ENCODE measurements at places on chromosomes 6 and 20.

DNA sequence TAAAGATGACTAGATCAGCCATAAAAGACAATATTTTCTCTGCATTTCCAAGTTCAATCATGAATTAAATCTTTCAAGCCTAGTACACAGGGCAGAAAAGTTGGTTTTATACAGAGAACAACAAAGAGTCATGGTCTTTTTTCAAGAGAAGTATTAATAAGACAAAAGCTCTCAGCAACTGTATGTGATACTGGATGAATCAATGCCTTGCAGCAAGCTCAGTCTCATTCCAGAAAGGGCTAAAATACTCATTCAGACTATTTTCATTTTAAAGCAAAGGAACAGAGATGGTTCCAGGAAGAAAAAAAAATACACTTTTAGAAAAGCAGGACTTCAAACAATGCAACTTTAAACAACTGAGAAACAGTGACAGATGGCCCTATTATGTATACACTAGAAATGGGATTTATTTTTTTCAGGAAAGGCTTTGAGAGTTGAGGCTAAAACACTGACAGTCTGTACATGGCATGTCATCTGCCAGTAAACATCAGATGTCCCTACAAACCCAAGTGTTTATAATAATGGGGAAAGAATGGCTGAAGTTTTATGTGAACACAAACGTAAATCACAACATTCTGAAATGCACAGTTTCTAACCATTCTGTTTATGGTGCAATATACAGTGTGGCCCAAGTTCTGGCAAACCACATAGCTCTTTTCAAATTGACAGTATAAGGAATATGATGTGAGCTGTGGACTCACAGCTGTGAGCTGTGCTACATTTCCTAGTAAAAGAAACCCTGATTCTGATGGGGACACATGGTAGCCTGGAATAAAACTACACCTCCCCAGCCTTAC is 114.3 kb upstream of the DST start:
- no peak for DNase-seq

DNA sequence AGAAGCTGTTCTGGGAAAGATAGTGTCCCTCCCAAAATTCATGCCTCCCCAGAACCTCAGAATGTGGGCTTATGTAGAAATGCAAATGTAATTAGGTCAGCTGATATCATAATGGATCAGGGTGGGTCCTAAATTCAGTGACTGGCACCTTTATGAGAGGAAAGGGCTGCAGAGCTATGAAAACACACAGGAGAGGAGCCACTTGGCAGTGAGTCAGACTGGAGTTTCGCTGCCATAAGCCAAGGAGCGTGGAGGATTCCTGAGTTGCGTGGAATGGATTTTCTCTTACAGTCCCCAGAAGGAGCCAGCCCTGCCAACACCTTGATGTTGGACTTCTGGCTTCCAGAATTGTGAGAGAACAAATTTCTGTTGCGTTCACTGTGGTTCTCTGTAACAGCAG is 249.8 kb upstream of the PMEPA1 start:
- no peak for DNase-seq

DNA sequence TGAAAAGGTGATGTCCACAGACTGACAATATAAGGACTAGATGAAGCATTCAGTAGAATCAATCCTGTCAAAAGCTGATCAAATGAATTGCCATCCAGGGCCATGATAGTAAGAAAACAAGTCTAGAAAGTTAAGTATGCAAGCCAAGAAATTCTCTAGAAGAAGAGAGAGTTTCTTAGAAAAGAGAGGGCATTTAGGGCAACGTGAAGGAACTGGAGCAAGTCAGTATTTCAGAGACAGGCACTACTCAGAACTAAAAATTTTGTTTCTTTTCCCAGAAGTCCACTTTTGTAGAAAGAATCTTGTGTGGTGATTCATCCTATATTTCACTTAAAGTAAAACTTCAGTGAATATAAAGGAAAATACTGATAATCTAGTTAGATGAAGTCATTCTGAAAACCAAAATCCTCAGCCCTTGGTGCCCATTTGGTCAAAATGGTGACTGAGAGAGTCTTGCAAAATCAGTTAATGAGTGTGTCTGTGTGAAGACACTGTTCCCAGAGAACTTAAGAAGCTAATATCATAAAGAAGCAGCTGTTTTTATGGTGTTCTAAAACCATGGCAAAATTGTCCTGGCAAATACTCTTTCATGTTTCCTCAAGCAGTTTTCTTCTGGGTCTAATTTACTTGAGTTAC is 82.2 kb downstream of the COL19A1 start:
- no peak for DNase-seq

GRCh38 chr6:22380236-22380635 is 83.4 kb upstream of the PRL start:
- DNase-seq: no peak

DNA sequence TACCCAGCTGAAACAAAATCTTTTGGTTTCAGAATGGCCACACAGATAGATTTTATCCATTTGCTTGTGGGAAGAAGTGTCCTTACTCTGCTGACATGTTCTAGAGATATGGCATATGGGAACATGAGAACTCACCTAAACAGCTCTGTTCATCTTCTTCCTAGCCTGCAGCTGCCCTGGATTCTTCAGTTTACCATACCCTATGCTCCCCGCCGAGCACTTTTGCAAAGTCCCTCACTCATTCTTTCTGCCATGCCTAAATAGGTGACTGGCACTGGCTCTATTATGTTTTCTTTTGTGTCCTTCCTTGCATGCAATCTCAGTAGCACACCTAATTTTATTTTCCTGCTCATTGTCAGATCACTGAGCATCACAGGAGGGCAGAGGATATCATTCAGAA is 293.7 kb upstream of the RSPO3 start:
- no peak for DNase-seq

GRCh38 chr20:722822-723644 is 45.3 kb downstream of the SLC52A3 start:
- no peak for DNase-seq

- DNase-seq: no peak
Measured at GRCh38 chr6:87146363-87146762, 9.0 kb upstream of the ZNF292 start.

GRCh38 chr6:136084403-136084802 is 165.7 kb downstream of the MTFR2 start:
- DNase-seq: no peak

DNA sequence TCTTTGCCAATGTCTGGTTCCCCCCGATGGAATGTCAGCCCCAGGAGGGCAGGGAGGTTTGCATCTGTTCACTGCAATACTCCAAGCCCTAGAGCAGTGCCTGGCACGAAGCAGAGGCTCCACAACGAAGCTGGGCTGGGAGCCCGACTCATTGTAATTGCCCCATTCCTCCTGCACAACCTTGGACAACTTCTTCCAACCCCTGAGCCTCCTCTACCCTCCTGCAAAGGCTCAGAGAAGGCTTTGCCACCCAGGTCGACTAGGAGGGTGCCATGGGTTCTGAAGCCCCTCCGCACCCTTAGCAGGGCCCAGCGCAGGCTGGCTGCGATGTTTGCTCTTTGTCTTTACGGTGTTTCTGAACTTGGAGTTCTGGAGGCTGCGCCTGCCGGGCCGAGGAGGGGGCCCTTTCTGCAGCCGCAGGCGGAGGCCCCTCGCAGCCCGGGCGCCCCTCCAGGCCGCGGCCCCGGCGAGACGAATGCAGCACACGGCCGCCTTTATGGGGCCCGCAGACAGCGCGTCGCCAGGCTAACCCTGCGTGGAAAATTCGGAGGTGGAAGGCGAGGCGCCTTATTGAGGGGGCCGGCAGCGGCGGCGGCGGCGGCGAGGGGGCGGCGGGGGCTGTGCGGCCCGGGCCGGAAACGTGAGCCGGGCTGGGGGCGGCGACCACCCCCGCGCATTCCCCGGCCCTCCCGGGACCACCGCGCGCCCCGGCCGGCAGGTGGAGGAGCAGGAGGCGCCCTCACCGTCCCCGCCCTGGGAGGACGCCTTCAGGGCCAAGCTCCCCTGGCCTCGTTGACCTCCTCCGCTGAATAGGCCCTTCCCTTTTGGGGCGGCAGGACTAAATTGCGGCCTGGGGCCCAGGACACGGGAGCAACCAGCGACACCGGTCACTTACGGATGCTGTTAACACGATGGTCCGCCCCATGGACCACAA is 27.0 kb downstream of the SNAI1 start:
- no peak for DNase-seq

GRCh38 chr20:59309218-59309617 is 8.8 kb downstream of the EDN3 start:
- no peak for DNase-seq

DNA sequence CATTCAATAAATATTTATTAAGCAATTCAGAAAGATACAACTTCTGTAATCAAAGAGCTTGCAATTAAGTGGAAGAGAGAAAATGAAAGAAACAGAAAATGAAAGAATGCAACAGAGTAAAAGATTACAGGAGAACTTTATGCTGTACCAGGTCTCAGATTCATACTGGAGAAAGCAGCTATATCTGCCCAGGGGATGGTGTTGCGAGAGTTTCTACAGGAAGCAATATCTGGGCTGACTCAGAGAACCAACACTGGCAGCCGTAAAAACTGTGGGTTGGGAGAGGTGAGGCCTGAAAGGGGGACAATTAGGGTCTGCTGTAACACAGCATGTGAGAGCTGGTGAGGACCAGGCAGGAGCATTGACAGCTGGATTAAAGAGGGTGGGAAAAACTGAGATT is 256.7 kb upstream of the TCF21 start:
- DNase-seq: no peak

- no peak for DNase-seq
Measured at GRCh38 chr6:129576456-129576855, 133.5 kb downstream of the ARHGAP18 start.

- no peak for DNase-seq
Measured at GRCh38 chr6:65350530-65350929, 356.5 kb downstream of the EYS start.

DNA sequence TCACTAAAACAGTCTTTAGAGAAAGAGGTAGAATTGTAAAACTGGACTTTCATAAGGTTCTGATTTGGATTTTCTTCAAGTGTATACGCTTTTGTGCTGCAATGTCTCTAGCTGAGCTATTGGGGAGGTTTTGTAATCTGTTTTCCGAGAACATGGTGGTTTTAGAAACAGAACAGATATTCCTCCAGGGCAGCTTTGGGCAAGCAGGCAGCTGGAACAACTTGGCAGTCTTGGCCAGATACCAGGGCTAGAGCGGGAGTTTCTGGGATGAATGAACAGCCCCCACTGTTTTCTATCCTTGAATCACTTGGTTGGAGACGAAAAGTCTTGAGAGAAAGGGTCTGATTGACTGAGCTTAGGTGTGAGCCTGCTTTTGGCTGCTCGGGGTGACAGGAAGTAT is 17.1 kb upstream of the ARMC2 start:
- no peak for DNase-seq

DNA sequence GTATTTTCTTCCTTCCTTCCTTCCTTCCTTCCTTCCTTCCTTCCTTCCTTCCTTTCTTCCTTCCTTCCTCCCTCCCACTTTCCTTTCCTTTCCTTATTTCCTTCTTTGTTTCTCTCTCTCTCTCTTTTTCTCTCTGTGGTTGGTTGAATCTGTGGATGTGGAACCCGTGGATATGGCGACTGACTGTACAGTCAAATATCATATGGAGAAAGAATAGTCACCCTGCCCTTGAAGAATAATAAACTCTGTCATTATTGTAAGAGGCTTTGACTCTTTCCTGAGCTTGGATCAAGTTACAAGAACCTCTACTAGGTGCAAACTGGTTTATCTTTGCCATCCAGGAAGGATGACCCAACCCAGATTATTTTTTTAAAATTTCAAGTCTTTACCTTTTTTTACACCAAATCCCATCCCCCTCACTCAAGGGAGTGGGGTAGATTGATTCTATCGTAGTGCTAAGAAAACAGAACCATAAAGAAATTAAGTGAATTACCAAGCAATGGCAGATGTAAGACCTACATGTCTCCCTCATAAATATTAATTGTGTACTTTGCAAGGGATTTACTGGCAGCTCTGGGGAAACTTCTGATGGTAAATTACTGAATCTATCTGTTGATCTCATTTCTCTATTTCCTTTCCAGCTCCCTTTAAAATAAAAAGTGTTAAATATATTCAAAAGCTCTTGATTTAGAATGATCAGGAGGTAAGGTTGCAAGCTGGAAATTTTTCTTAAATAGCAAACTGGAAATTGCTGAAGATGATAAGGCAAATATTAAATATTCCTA is 667.5 kb downstream of the UTRN start:
- DNase-seq: no peak

- no peak for DNase-seq
Measured at GRCh38 chr6:14734052-14734415, 511.8 kb upstream of the JARID2 start.

DNA sequence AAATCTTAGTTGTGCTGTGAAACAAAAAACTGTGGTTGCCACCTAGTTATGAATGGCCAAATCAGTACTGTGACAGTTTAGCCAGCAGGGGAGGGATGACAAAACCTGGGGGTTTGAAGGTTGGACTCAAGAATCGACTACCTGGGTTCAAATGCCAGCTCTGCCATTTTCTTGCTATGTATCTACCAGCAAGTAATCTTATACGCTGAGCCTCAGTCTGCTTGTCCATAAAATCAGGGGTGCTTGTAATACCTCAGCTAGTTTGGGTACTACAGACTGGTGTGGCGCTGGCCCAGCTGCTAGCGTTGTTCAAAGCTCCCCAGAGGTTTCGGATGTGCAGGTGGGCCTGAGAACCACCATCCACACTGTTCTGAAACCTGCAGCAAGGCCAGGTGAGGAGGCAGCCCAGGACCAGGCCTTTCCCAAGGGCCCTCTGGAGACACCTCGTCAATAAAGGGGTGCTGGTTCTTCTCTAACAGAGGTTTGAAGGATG is 40.4 kb downstream of the TRAM2 start:
- no peak for DNase-seq

DNA sequence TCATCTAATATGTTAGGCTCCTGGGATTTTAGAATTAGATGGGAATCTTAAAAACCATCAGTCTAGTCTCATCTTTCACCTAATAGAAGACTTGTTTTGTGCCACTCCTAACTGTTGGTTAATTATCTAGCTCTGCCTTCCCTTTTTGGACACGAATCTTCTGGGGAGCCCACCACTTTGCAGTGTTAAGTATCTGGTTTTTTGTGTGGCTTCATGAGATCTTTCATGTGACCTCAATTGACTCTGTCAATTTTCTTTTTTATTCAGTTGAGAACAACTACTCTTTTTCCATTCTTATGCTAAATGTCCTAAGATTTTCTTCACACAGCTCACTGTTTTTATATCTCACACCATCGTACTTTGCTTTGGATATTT is 16.9 kb downstream of the TBPL1 start:
- DNase-seq: no peak

DNA sequence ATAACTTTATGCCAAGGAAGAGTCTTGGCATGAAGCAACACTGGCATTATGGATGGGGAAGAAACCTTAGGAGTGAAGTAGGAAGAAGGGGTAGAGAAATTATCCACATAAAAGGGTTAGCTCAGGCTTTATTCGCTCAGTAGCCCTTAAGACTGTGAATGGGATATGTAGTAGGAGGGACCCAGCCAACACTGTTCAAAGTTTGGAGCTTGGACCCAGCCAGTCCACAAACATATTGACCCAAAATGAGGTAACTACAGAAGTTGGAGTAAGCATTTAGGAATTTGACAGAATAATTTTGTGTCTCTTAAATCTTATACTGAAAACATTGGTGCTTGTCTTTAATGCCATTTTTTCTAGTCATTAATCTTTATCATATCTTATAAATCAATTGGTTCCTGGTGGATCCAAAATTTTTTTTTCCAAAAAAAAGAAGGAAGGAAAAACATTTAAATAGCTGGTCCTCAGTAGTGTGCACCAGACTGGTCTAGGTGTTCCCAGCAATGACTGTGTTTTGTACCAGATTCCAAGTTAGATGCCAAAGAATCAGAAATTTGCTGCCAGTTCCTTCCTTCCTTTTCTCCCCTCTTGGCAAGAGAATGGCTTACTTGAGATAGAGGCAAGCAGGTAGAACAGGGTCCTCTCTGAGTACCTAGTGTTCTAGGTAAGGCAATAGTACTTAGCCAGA is 451.8 kb upstream of the SOX4 start:
- DNase-seq: no peak

GRCh38 chr6:92026878-92027277 is 1392.5 kb downstream of the EPHA7 start:
- no peak for DNase-seq

Measured in prostate gland (tissue), 2 donors.